NCI-H2029 (cell line): ENCODE measurements at places on chromosomes 12 and 14.
A peak's percentile ranks its signal among the peaks of the same experiment; 100 is the strongest.

GRCh38 chr12:953776-954175 lies 4.3 kb upstream of the RAD52 start:
- DNase-seq, result no peak

- no peak for DNase-seq
Observed at GRCh38 chr12:8950221-8950527, 729 bp upstream of the M6PR start.

DNA sequence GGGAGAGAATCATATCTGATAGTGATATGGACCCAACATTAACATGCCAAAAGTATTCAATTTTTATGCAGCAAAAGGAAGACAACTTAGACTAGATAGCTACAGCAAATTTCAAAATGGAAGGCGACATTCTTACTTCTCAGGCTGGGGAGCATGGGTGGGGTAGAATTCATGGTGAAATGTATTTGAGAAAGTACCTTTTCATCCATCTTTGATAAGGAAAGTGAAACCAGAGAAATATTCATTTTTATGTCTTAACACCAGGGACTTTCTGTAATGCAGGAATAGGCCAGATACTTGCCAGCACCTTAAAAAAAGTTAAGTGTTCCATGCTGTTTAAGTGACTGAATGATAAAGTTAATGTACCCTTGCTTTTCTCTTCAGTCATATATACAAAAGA lies 13.4 kb downstream of the BTG1 start:
- DNase-seq, result no peak

- DNase-seq, result no peak
Observed at GRCh38 chr14:39469094-39469710, 37.0 kb upstream of the FBXO33 start.

DNA sequence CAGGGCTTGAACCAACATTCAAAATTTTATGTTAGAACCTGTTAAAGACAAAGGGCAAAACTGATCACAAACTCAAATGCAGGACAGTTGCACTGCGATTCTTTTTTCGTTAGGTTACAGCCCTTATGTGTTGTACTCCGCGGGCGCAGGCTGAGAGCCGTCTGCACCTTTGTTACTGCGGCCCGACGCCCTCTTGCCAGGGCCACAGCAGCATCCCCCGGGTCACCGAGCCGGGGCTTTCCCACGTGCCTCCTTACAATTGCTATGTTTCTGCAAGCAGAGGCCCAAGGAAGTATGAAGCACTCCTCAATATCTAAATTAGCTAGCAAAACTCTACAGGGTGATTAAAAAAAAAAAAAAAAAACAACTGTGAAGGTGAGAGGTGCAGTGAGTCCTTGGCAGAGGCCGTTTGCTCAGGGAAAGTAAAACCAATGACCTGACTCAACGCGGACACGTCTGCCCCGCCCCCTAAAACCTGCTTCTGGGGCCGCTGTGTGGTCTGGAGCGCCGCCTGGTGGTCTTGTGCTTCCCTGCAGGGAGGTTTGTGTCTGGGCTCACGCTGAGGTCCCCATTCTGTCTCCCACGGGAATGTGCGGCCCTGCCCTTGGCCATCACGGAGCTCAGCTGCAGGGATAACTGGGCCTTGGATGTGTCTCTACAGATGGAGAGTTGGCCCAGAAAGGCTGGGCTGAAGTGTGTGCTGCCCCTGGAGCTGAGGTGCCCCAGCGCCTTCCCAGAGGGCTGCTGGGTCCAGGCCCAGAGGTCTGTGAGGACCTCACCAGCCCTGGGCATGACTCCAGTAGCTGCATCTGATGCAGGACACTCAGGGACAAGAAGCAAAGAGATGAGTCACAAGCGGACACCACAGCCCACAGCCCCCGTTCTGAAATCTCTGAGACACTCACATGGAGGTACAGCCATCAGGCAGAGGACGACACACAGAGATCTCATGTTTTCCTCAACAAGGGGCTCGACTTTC lies 418.5 kb downstream of the TMEM121 start:
- peak; percentile 23 for DNase-seq

- DNase-seq, result no peak
Observed at GRCh38 chr14:23639048-23639890, 3.1 kb downstream of the DHRS2 start.

DNA sequence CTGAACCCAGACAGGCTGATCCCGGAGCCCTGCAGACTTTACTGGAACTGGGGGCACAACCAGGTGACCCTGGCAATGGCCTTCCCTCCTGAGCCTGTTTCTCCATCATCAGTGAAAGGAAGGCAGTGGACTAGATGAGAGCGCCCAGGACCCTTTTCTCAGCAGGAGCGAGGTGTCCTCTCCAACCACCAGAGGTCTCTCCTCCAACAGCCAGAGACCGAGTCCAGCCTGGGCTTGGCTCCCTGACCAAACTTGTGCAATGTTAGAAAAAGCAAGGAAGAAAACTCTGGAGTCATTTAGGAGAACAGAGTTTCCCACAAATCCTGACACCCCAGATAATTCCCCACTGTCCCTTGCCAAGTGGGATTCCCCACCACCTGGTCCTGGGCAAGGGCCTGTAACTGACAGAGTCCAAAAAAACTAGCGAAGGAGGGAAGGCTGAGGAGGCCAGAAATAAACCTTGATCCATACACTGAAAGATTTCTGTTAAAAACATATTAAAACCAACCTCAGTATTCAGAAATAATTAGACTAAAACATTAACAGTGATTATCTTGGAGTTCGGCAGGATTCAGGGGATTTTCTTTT lies 9.0 kb downstream of the RPS6KL1 start:
- DNase-seq, result no peak

DNA sequence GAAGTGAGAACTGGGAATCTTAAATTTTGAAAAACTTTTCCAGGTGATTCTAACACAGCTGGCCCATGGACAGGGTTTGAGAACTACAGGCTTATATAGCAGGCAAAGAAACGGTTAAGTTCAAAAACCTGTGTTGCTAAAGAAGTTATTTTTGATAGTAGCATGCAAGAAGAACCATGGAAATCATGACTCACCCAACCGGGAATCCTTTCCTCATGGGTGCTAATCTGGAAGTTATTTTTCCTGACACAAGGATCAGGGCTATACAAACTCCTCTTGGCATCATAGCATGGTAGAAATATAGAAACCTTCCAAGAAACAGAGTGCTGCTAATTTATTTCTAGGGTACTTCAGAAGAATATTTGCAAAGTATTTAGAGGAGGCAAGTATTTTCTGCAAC lies 588.7 kb downstream of the CCER1 start:
- no peak for DNase-seq

- no peak for DNase-seq
Observed at GRCh38 chr12:25855716-25856115, 102.8 kb upstream of the RASSF8 start.

DNA sequence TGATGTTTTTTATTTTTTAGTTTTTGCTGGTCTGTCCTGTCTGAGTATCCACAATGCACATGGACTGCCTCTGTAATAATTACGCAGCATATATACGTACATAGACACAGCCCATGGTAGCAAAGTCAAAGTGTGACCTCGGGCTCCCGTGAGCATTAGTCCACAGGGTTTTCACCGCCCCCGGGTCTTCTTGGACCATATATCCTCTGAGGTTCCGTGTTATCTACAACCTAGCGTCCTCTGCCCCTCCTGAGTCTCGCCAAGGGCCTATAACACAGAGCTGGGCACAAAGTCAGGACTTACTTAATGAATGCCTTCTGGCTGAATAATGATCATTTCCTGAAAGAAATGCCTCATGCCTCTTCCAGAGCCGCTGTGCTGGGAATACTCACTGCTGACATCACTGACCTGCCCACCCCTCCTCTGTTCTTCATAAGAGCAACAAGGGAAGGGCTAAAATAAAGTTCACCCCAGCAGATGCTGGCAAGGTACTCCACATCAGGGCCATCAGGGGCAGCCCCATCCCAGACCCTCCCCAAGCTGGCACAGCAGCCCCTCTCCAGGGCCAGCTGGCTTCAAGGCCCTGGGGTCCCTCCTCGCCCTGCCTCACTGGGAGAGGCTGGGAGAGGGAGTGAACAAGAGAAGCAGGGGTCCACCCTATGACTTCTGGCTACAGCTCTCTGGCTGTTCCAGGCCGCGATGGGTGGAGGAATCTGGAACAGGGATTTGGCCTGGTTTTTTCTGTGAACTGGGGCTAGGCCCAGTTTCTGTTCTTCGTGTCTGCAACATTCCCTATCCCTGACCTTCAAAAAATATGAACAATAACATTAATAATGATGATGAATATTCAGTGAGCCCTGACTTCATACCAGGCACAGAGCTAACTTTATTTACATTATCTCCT lies 7.9 kb downstream of the HDAC7 start:
- no peak for DNase-seq

DNA sequence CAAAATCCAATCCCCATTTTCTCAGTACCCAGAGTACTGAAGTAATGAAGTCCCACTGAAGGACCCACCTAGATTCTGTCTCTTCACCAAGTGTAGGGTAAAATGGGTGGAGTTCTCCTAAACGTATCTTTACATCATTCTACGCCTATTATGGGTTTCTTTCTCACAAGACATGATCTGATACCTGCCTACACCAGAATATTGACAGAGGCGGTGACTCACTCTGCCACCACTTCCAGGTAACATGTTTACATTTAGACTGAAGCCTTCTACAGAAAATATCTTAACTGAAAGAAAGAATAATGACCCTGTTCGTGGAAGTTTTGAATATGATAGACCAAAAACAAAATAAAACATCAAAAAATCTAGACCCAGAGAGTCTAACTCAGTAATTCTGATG lies 89.8 kb downstream of the BTG1 start:
- no peak for DNase-seq

GRCh38 chr12:30640392-30640791 lies 55.3 kb downstream of the IPO8 start:
- no peak for DNase-seq

- no peak for DNase-seq
Observed at GRCh38 chr12:20248646-20249045, 119.7 kb upstream of the PDE3A start.

DNA sequence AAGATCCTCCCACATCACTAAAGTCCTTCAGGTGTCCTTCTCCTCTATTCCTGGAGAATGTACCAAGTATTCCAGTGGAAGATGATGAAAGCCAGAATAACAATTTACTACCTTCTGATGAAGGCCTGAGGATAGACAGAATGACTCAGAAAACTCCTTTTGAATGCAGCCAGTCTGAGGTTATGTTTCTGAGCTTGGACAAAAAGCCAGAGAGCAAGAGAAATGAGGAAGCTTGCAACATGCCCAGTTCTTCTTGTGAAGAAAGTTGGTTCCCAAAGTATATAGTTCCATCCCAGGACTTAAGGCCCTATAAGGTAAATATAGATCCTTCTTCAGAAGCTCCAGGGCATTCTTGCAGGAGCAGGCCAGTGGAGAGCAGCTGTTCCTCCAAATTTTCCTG lies 54.6 kb upstream of the HELB start:
- no peak for DNase-seq

DNA sequence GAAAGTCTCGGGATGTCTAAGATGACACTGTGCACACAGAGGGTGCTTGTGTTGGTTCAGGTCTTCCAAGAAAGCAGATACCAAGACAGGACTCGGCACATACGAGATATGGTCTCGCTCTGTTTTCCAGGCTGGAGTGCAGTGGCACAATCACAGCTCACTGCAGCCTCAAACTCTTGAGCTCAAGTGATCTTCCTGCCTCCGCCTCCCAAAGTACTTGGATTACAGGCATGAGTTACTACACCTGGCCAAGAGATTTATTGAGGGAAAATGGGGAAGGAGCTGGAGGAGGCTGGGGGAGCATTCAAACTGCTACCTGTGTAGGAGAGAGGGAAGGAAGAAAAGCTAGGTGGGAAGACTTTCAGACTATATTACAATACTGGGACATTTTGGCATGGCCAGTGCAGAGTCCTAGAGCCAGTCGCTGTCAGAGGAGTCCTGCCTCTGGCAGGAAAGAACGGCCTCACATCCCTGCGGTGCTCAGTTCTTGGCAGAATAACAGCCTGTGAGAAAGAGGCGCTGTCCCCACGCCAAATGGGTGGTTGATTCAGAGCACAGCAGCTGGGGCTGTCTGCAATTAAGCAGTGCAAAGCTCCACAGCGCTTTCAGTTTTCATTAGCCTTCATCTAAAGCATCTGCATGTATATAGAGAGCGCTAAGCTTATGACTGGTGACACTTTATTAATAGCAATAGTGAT lies 18.3 kb downstream of the SLC17A8 start:
- peak; percentile 36 for DNase-seq

DNA sequence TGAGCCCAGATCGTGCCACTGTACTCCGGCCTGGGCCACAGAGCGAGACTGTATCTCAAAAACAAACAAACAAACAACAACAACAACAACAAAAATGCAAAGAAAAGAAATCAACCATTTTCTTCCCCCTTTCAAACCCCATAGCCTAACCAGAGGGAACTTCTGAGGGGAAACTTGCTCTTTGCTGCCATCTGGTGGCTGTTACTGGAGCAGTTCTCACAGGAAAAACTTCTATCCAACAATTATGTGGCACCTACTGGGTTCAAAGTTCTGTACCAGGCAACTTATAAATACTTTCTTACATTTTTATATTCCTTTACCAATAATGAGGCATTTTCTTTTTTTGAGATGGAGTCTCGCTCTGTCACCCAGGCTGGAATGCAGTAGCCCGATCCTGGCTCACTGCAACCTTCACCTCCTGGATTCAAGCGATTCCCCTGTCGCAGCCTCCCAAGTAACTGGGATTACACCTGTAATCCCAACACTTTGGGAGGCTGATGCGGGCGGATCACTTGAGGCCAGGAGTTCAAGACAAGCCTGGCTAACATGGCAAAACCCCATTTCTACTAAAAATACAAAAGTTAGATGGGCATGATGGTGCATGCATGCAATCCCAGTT lies 50.9 kb upstream of the BICDL1 start:
- DNase-seq, result peak; percentile 28
